ENCODE measurements at places on chromosomes 12 and 14.
A peak's percentile ranks its signal among the peaks of the same experiment; 100 is the strongest.

DNA sequence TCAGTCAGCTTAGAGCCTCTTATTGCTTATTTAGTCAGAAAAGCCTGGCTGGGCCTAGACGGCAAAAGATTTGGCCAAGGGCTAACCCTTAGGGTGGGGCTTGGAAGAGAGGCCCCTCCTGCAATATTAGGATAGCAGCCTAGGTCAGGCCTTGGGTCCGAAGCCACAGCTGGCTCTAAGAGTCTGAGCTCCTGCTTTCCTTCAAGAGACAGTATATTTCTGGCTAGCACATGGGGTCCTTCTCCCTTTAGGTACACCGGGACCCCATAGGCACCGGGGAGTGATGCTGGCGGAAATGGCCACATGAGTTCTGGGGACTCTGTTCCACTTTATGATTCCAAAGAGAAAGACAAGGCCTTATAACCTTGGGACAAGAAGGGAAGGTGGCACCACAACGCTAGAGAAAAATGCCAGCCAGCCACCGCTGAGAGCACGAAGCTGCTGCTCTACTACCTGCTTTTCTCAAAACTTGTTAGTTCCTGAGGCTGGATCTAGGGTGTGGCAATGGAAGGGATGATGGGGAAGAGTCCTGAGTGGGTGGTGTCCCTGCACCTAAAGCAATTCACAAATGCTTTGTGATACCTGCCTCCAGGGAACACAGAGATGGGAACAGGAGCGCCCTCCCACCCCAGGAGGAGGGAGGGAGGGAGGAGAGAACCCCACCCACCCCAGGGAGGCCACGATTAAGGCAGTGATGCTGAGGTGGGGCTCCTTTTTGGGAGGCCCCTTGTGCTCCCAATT is 3.1 kb upstream of the AVIL start:
- DNase-seq = peak; percentile 34

DNA sequence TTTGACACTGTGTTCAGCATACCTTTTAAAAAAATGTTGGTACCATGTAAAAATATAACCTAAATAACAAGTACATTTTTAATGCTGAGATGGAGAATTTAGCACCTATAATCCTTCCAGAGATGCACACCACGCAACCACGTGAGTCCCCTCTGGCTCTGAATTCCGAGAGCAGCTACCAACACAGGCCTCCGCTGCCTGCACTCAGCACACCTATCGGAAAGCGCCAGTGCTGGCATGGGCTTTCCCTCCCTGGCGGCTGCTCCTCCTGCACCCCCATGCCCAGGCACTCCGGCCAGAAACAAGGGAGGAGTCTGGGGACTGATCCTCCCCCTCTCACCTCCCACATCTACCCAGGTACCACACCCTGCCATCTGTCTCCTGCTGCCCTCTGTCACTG is 47.0 kb downstream of the ITPK1 start:
- no peak for DNase-seq

DNA sequence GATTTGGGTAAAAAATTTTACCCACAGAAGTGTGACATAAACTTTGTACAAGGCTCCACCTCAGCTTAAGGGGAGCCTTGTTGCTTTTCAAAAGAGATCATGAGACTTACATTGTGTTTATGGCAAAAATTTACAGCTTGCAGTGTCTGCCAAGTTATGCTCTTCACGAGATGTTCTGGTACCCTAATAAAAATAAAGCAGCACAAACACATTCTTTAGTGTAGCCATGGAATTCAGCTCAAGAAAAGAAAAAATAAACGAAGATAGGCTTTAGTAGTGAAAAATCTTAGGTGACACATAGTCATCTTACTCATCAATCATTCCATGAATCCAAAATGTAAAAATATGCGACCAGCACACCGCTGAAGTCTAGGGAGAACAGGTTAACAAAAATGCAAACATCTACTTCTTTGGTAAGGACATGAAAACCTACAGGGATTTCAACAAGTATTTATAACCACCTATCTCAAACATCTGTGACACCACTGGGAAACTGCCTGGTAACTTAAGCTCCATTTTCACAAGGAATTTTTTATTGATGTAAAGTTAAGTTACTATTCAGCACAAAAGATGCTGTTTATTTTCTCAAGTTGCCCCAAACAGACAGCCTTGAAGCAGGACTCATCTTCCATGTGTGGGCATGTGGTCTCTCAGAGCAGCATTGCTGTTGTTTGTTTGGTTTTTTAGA is 32.9 kb downstream of the DMAC2L start:
- no peak for DNase-seq

- DNase-seq = no peak
These were observed 107.0 kb downstream of the PTCSC3 start for GRCh38 chr14:36069535-36069900.

DNA sequence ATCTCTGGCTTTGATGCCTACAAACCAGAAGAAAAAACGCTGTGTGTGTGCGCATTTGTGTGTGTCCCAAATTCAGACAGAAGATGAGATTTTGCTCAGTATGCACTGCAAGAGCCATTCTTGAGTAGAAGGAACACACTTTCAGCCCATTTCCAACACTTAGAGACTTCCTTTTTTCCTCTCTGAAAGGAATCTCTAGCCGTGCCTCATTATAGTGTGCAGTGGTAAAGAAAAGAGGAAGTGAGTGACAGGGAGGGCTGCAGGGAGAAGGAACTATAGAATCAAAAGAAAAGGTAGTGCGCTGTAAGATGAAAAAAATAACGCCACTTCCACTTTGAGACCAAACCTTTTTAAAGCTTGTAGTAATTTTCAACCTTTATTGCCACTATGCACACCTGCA is 1400.9 kb upstream of the FLRT2 start:
- no peak for DNase-seq

- no peak for DNase-seq
These were observed 27.0 kb upstream of the EID3 start for GRCh38 chr12:104276273-104277131.

- peak; percentile 96 for DNase-seq
These were observed at the start of gene ATN1 for GRCh38 chr12:6927379-6928021. Gene ATN1, plus strand, starts transcription at chr12:6927959. Its CDS starts 6,043 bp downstream, at chr12:6934002.

DNA sequence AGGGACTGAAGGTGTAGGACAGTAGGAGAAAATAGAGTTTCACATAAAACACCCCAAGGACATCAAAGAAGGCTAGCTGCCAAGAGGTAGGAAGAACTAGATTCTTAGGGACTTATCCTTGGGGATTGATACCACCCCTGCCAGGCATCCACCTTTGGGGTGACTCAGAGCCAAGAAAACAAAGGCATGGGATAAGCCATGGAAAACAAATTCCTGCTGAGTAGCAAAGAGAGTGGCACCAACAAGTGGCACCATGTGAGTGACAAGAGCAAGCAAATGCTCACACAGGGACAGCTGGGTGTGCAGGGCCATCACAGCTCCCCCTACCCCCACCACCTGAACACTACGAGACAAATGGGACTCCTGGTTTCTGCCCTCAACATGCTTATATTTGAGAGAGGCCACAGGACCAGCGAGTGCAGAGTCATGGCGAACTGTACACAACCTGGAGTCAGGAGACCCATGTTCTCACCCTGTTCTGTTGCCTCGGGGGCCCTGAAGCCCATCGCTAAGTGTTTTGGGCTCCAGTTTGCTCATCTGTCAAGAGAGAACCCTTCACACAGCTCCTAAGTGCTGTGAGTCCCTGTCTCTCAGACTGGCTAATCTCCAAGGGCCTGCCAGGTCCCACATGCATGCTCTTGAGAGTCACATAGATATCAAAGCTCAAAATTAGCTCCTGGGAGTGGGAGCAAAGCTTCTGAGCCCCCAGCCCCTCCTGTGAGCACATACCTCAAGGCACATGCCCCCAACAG is 91.9 kb downstream of the DPF3 start:
- DNase-seq = no peak

DNA sequence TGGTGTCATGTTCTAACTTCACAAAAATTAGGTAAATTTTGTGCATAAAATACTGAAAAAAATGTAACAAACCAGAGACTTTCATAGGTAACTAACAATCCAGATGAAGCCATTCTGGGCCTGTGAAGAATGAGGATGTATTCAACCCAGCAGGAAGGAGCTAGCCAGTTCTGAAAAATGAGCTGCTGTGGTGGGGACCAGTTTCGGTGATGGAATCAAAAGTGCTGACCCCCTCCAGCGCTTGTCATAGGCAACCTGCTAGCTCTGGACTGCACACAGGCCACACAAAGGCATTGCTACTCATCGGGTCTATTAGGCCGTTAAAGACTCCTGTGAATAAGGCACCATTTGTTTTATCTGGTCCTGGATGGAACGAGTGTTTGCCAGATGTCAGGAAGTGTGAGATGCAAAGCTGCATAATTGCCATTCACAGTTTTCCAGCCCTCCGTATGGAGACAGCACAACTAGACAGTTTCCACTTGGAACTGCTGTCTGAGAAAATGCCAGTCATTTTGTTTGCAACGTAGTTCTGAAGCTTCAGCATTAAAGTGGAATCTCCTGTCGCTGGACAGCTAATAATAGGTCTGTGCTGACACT is 3.3 kb upstream of the RIMBP2 start:
- DNase-seq = no peak

DNA sequence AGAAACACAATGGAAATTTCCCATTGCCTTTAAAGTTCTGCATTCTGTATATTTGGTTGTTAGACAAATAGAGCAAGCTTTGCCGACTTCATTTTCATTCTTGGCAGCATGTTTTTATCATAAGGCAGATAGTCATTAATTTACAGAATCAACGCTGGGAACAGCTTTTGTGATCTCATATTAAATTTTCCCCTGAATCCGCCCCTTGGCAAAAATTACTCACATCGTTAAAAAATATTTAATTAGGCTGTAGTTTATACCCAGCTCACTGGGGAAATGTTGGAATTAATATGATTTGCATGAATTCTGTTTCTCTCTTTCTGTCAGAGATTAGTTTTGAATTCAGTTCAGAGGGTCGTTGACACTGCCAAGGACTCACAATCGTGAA is 297.6 kb downstream of the EGLN3 start:
- DNase-seq = no peak

DNA sequence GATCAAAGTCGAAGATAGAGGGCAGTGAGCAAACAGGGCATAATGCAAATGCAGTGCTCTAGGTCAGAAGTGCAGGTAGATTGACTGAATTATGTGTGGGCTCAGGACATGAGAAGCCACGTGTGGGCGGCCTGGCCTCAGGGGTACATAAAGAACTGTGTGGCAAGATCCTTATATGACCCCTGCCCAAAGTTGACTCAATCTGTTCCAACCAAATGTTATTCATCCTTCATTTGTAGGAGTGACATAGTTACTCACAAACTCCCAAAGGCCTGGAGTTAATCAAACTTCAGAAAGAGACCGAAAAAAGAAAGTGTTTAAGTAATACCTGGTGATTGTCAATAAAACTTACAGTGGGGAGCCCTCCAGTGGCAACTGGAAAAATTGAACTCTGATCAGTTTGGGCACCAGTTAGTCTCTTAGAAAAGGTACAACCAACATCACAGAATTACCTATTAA is 150.4 kb upstream of the FAR2 start:
- no peak for DNase-seq

DNA sequence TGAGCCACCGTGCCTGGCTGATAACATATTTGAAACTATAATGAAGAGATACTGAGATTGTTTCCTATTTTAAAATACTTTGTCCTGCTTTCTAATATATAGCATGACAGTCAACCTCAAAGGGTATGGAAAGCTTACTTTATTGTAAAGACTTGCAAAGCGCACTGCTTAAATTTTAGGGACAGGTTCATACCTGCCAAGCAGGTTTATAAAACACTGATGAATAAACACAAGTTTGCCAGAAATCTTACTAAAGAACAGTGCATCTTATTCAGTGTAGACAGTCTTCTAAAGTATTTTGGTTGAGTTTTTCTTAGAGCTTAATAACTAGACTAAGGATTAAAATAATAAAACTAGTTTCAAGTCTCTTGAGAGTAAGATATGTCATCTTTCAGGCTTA is 4.8 kb downstream of the C12orf71 start:
- DNase-seq = no peak

DNA sequence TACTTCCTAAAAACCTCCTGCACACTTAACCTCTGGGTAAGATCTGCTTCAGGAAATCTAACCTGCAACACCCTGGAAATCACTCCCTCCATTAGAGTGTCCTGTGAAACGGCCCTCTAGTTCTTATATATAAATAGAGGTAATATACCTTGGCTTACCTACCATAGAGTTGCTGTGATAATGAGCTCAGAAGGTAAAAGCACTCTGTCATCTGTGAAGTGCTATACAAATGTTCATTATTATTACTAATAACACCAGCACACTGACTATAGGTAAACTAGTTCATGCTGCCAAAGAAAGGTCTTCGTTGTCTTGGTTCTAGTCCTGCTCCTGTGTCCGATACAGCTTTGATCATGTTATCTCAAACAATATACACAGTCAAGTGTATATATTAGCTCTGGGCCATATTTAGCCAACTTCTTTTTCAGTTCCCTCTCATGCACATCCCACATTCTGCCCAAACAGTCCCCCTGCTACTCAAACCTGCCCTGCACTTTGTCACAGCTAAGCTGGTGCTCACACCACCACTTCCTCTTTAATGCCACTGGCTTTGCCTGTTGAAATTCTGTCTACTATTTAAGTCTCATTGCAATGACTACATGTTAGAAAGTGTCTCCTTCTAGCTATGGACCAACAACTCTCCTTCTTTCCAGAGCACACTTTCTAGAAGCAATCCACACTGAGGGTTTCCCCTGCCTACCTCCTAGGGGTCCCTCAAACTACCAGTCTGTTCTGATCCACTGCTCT is 5.1 kb downstream of the E2F7 start:
- no peak for DNase-seq

DNA sequence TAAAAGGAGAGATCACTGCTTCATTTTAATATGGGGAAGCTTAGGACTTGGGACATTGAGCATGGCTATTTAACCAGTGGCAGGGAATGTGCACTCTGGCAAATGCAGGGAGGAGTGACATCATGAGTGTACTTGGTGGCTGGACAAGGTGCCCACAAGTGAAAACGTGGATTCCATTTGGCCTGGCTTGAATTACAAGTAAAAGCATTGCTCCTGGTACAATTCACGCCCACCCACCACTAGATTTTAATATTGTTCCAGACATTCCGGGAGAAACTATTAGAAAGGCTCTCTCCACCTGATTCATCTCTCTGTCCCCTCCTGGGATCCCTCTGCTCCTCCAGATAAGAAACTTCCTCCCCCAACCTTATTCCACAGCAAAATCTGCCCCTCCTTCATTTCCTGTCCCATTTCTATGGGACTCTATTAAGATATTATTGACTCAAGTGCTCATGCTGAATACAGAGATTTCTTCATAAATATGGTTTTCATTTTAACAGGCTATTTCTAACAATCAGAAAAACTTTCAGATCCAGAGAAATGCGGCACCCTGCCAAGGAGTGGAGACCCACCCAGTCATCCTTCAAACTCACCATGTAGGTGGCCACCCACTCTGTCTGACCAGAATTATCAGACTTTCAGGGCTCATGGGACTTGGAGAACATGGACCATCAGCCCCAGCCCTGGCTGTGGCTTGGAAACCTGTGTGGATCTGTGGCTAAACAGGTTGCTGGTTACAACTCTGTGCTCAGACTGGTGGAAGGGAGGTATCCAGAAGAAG is 43.2 kb downstream of the SSPN start:
- DNase-seq = no peak

DNA sequence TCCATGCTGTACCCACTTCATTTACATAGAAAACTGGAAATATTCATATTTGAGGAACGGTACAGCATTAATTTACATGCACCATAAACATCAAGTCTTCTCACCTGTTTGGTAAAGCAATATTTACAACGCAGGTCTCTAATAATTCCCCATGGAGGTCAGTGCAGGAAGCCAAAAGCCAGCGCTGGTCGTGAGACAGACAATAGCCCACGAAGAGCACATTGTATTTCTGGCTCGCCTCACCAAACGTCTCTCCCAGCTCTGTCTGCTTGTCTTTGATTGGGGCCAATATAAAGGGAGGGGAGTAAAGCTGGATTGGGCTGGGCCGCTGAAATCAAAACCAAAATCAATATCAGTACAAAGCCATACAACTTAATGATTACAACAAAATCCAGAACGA is 302.1 kb downstream of the MED13L start:
- no peak for DNase-seq

Data from ovary (tissue), 10 donors.